ENCODE measurements at places on chromosomes 3 and 15.

GRCh38 chr15:89492111-89492641 is 4.2 kb downstream of the RHCG start:
- DNase-seq, result no peak

DNA sequence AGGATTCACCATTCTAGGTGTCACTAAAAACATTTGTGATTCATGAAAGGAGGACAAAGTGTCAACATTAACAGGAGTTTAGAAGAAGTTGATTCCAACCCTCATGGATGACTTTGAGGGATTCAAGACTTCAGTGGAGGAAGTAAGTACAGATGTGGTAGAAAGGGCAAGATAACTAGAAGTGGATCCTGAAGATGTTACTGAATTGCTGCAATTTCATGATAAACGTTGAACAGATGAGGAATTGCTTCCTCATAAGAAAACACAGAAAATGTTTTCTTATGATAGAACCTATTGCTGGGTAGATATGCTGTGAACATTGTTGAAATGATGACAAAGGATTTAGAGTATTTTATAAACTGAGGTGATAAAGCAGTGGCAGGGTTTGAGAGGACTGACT is 23.5 kb upstream of the ATP2C1 start:
- no peak for DNase-seq

DNA sequence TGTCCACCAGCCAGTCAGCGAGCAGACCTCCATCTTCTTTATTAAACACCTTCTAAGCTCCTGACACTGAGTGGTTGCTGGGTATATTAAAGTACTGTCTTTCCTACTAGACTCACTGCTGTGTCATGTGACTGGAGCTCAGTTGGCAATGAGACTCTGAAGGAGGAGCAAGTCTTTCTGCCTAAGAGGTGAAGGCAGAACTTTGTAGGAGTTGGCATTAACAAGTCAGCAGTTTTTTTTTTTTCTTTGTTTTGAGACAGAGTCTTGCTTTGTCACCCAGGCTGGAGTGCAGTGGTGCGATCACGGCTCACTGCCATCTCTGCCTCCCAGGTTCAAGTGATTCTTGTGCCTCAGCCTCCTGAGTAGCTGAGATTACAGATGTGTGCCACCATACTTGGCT is 62.2 kb downstream of the ABHD5 start:
- no peak for DNase-seq

DNA sequence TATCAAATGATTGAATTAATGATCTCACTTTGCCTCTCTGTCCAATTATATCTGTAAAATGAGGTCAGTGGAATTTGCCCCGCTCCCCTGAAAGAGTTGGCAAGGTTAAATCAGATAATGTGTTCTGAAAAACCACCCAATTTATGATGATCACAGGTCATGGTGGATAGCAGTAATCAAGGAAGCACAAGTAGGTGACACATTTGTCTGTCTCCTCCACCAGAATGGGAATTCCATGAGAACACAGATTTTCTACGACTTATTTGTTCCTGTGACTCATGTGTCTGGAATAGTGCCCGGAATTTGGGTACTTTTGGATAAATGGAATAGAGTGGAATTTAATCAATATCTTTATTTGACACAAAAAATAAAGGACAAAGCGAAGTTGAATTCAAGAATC is 220.9 kb upstream of the SUCLG2 start:
- no peak for DNase-seq

Data from omental fat pad (tissue), 4 donors.